Peyer's patch (tissue), 4 donors: ENCODE measurements at places on chromosomes 6 and 20.

DNA sequence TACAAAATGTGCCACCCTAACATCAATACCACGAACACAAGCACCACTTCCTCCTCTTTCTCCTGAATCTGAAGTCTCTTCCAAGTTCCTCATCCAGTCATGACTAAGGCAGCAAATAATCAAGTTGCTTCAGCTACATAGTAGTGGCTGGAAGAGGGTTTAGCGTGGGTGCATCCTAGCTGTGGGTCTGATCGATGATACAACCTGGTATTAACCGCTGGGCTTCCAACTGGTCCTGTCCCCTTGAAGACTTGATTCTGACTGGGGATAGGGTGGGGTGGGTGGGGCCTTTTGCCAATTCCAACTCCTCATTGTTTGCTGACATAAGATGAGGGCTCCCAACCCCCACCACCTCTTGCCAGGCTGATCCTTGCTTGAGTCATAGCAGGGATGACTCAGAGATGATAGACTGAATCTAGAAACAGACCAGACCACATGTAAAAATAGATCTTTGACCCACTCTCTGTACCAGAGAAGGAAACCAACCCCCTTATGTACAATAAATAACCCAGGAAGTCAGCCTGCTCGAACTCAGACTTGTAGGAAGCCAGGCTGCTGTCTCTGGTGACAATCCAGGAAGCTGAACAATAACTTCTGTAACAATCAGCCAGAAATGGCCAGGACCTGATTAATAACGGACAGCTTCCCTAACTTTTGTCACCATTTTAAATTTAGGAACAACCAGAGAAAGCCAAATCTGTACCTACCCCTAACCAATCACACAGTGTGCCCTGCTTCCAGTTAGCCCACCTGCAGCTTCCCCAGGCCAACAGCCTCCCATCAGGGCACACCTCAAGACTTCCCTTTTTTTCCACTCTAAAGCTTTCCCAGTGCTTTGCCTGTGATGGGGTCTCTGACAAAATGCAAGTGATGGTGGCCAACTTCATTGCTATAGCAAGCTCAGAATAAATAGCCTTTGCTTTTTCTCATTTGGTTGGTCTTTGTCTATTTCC lies 68.9 kb upstream of the FAM184A start:
- DNase-seq, result peak; percentile 68

GRCh38 chr20:35307666-35308653 lies 15.7 kb upstream of the FAM83C start:
- no peak for DNase-seq

DNA sequence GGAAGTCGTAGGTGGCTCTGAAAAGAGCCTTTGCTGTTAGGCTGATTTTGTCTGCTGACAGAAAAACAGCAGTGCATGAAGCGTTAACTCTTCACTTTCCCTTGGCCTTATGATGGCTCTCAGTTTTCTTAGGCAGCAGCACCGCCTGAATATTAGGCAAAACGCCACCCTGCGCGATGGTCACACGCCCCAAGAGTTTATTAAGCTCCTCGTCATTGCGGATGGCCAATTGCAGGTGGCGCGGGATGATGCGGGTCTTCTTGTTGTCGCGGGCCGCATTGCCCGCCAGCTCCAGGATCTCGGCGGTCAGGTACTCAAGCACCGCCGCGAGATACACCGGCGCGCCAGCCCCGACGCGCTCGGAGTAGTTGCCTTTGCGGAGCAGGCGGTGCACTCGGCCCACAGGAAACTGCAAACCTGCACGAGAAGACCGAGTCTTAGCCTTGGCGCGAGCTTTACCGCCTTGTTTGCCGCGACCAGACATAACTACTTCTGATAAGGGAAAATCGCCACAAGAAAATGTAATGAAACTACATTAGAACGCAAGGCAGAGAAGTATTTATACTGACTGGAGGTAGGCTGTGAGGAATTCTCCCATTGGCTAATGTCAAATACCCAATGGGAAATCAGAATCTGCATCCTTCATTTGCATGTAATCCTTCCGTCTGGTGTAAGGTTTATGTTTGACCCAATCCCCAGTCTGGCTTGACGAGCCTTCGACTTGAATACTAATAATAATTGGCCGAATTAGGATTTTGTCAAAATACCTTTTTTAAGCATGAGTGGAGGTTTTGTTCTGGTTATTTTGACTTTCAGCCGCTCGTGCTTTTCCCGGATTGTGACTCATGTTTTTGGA lies 53.9 kb upstream of the HFE start:
- peak; percentile 63 for DNase-seq

DNA sequence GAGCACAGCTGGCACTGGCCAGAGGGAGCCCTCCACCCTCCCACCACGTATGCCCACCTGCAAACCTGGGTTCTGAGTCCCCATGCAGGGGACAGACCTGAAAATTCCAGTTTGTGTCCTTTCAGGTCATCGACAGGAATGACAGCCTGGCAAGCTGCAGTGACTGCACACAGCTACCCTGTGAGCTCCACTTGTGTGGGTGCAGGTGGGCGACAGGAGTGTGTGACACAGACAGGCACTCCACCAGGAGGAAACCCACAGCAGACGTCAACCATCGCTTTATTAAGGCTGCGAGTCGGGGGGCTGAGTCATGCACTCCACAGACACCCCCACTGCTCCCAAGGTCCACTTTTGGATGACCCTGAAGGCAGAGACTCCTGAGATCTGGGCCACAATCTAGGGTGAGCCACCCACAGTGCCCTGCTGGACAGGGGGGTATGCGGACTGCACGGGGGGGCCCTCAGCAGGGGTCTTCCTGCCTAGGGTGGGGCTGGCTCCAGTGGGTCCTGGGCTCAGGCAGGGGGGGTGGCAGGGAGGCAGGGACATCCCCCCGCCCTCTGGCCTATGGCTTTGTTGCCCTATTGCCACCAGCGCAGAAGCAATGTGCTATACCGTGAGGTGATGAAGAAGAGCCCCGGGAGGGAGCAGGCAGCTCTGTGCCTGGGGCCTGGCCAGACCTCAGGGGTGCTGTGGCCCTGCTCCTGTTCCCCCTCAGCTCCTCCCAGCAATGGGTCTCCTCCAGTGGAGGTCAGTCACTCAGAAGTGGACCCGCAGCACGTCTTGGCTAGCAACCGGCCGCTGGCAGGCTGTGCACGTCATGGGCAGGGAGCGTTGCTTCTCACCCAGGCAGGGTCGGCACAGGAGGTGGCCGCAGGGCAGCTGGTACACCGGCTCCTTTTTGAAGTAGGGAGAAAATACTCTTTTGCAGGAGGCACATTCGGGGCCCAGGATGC lies 25.1 kb upstream of the AVP start:
- DNase-seq, result no peak
